ENCODE measurements at places on chromosomes 11 and 22.

DNA sequence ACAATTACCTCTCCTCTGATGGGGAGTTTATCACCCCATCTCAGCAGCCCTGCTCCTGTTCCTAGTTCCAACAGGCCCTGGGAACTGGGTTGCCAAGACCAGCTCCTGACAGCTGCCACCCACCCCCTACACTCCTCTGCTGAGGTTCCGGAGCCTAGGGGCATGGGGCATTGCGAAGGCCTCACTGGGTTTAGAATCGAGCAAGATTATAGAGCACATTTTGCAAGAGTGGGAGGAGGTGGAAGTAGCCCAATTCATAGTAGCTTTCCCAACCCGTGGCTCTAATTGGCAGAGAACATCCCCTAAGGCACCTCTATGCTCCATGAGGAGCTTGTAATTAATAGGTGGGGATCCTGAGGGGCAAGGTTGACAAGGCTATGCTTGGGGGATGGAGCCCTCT is 23.0 kb downstream of the MYEOV start:
- H3K27ac ChIP-seq: no peak overlapping the region
- H3K4me1 ChIP-seq: peaks cover 15% of the 10 kb centered on the region
- no peaks in the 10 kb centered on the region for H3K27me3 ChIP-seq
- no peak overlapping the region for H3K4me3 ChIP-seq
- no peak for DNase-seq
- no peaks in the 10 kb centered on the region for H3K36me3 ChIP-seq

DNA sequence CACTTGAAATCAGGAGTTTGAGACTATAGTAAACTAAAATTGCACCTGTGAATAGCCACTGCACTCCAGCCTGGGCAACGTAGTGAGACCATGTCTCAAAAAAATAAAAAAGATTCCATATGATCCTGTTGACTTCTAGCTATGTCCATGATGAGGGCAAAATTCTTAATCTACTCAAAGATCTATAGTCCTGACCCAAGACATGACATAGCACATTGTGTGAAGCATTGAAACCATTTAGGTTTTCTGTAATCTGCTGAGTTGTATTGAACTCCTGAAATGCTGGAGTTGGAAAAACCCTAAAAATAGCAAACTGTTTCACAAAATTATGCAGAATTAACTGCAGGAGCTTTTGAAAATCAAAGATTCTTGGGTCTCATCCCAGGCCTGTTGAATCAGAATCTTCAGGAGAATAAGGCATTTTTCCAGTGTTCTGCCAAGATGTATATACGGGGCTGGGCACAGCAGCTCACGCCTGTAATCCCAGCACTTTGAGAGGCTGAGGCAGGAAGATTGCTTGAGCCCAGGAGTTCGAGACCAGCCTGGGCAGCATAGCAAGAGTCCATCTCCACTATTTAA is 29.8 kb upstream of the LDHA start:
- H3K4me1 ChIP-seq: peaks cover 2% of the 10 kb centered on the region
- H3K27me3 ChIP-seq: no peaks in the 10 kb centered on the region
- DNase-seq: no peak
- peaks cover 62% of the 10 kb centered on the region for H3K36me3 ChIP-seq
- no peak overlapping the region for H3K27ac ChIP-seq

DNA sequence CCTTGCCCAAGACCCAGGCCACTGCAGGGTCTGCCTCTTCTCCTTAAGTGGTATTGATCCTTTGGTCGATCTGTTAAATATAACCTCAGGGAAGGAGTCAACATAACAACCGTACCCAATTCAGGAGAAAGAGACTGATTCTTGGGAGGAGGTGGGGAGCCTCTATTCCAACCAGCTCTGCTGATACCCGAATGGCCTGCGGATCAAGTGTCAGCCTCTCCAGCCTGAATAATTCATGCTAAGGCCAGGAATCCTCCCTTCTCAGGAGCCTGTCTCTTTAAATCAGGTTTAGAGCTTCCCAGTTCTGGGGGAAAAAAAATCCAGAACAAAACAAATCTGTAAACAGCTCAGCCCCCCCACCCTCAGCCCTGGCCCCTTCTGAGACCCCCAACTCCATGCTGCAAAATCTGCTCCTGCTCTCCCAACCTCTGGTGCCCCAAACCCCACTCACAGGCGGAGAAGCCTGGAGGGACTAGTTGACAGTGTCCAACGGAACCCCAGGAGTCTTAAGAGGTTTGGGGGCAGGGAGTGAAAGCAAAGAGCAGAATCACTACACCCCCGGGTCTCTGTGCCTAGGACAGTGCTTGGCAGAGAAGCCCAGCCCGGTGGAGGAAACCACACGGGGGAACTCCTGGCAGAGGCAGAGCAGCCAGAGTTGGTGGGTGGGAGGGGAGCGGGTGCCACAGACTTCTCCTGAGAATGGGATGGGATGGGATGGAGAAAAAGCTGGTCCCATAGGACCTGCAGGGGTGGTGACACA is 863 bp upstream of the TPBGL start:
- peaks cover 10% of the 10 kb centered on the region for H3K27me3 ChIP-seq
- DNase-seq: no peak
- H3K4me3 ChIP-seq: no peak overlapping the region
- no peaks in the 10 kb centered on the region for H3K4me1 ChIP-seq

- no peak for DNase-seq
- peaks cover 27% of the 10 kb centered on the region for H3K4me1 ChIP-seq
- no peaks in the 10 kb centered on the region for H3K27me3 ChIP-seq
- no peak overlapping the region for H3K4me3 ChIP-seq
- no peaks in the 10 kb centered on the region for H3K36me3 ChIP-seq
Measured at GRCh38 chr11:121372671-121373429, 79.3 kb upstream of the SORL1 start.

DNA sequence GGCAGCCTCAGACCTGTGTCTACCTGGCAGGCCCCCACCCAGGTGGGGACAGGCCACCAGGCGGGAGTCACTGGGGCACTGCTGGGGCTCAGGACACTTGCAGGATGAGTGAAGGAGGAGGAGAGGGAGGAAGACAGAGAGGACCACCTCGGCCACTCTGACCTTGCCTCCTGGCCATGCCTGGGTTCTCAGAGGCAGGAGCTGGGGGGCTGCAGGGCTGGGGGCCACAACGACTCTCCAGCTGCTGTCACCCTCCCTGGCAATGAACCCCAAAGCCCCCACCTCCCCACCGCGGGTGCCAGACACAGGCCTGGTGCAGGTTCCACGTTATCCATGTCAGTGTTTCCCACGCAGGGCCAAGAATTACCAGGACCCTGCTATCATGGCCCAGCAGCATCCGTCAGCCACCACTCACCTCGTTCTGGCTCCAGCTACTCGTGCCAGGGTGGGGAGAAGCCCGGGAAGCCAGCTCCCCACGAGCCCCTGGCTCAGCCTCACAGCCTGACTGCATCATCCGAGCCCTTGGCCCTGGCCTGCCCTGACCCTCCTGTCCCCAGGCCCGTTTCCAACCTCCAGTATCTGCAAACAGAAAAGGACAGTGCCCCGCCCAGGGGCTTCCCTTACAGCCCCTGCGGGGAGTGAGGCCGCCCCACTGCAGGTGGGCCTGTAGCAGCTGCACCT is 62.4 kb downstream of the BRD1 start:
- H3K4me1 ChIP-seq: no peaks in the 10 kb centered on the region
- no peaks in the 10 kb centered on the region for H3K27me3 ChIP-seq
- no peaks in the 10 kb centered on the region for H3K36me3 ChIP-seq
- DNase-seq: no peak

DNA sequence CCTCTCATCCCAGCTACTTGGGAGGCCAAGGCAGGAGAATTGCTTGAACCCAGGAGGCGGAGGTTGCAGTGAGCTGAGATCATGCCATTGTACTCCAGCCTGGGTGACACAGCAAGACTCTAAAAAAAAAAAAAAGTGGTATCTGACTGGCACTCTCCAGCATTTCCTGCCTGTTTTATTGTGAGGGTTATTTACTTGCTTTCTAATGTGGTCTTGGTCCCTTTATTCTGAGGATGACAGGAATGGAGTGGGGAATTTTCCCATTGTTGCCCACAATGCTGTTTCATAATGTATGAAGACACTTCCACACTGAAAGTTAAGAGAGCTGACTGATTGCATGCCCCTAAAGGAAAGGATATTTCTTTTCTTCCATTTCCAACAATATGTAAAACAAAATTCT is 286.5 kb upstream of the MTNR1B start:
- DNase-seq: no peak
- H3K4me3 ChIP-seq: no peak overlapping the region
- no peaks in the 10 kb centered on the region for H3K27me3 ChIP-seq
- H3K36me3 ChIP-seq: no peaks in the 10 kb centered on the region
- H3K4me1 ChIP-seq: no peaks in the 10 kb centered on the region

- H3K4me3 ChIP-seq: no peak within 1 kb of the TSS
- DNase-seq: no peak
- H3K27me3 ChIP-seq: peaks cover 74% of the 10 kb centered on the region
- H3K4me1 ChIP-seq: peaks cover 17% of the 10 kb centered on the region
- no peaks in the 10 kb centered on the region for H3K36me3 ChIP-seq
Measured at GRCh38 chr11:69013009-69013951, at the start of gene MRGPRF. Gene MRGPRF (minus strand): TSS chr11:69013246. CDS start chr11:69009901, 3,345 bp downstream.

DNA sequence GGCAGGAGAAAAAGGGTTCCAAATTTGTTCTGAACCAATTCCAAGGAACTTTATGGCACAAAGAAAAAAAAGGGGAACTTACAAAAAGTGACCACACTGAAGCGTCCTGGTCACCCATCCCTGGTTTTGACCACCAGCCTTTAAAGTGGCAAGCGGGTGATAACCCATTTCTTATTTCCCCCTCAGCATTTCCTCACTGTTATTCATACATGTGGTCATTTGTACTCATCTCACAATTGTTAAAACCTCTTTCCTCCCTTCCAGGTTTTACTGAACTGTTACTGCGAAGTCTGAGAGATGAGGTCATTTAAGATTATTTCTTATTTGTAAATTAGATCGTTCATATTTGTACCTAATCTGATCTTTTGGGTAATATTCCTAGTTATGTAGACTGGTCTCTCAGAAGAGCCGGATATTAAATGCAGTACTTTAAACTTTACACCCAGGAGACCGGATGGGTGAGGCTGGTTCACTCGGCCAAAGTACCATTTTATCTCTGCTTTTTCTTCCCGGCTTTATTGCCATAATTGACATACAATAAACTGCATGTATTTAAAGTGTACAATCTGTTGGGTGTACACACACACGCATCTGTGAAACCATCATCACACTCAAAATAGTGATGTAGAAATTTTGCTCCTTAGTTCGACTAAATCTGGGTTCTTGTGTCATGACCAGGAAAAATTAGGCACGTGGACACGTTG is 47.0 kb downstream of the CDPF1 start:
- H3K36me3 ChIP-seq: peaks cover 8% of the 10 kb centered on the region
- DNase-seq: no peak
- H3K4me3 ChIP-seq: no peak overlapping the region
- no peaks in the 10 kb centered on the region for H3K27me3 ChIP-seq
- no peaks in the 10 kb centered on the region for H3K4me1 ChIP-seq

GRCh38 chr11:115334932-115335788 is 169.1 kb downstream of the CADM1 start:
- no peaks in the 10 kb centered on the region for H3K27me3 ChIP-seq
- H3K27ac ChIP-seq: no peak overlapping the region
- DNase-seq: no peak
- H3K4me1 ChIP-seq: no peaks in the 10 kb centered on the region

DNA sequence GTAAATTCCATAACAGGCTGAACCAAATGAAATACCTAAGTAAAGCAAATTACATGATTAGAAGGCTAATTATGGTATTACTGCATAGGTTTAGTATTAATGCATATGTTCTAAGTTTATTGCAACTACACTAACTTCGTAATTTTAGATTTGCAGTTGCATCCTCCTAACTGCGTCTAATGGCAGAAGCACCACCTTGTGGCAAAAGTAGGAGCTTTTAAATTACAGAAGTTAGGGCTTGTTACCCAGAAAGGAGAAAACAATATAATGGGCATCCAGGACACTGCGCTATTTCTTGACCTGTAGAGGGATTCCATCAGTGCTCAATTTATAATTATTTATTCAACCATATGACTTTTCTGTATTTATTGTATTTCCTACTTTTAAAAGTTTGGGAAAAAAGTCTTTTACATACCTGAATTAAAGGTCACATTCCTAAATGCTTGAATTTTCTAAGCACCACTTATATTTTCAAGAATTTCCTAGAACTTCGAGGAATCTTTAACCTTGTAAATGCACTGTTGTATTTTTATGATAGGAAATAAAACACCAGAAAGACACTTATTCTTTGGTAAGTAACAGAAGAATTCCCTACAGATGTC is 16.3 kb upstream of the GPR83 start:
- no peaks in the 10 kb centered on the region for H3K4me1 ChIP-seq
- no peak for DNase-seq
- no peak overlapping the region for H3K27ac ChIP-seq
- no peaks in the 10 kb centered on the region for H3K27me3 ChIP-seq
- H3K36me3 ChIP-seq: peaks cover 14% of the 10 kb centered on the region
- H3K4me3 ChIP-seq: no peak overlapping the region

- H3K4me3 ChIP-seq: no peak overlapping the region
- DNase-seq: no peak
- H3K4me1 ChIP-seq: peaks cover 7% of the 10 kb centered on the region
- H3K27ac ChIP-seq: no peak overlapping the region
Measured at GRCh38 chr11:19344661-19345518, 104.1 kb upstream of the E2F8 start.

DNA sequence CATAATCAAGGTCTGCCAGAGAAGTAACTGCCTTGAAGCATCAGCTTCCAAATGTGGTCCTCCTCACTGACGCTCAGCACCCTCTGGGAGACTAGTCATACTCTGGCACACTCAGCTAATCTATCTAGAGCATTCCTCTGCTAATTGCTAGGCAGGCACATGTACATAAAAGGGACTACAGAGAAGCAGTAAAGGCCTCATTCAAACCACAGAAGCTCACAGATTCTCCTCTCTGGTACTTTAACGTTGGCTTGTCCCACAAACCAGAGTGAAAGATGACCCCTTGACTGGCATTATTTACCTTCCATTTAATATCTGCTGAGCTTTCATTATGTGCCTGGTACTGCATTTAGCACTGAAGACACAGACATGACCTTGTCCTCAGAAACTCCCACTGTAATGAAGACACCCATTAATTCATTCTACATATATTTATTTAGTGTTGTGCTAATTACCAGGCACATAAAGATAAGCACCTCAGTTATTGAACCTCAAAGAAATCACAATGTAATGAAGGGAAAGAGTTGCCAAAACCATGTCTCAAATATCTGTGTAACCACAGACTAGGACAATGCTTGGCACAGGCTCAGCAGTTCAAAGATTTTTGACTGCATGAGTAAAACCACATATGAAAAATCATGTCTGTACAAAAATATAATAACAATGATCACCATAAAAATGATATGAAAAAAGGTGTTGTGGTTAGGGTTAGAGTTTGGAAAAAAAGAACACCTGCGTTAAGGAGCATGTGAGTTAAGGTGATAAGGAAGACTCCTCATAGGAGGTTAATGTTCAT is 550.4 kb downstream of the DLG2 start:
- no peaks in the 10 kb centered on the region for H3K36me3 ChIP-seq
- H3K27me3 ChIP-seq: no peaks in the 10 kb centered on the region
- no peak overlapping the region for H3K4me3 ChIP-seq
- no peak for DNase-seq

DNA sequence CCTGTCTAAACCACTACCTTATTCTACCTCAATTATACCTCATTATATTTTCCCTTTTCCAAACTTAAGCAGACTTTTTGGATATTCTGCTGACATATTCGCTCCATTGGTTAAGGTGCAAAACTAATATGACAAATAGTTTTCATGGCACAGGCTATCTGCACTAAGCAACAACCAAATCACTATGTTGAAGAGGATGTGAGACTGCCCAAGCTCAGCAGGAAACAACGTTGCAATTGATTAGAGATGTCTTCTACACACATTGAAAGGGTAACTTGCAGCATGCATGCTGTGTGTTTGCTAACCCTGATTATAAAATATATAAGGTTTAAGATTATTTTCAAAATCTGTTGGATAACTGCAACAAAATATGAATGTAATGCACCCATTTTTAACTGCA is 61.6 kb downstream of the STK33 start:
- H3K27ac ChIP-seq: no peak overlapping the region
- H3K4me3 ChIP-seq: no peak overlapping the region
- no peaks in the 10 kb centered on the region for H3K4me1 ChIP-seq
- H3K36me3 ChIP-seq: no peaks in the 10 kb centered on the region
- no peaks in the 10 kb centered on the region for H3K27me3 ChIP-seq
- no peak for DNase-seq
